NCI-H1930 (cell line): ENCODE measurements at places on chromosomes 4 and X.

DNA sequence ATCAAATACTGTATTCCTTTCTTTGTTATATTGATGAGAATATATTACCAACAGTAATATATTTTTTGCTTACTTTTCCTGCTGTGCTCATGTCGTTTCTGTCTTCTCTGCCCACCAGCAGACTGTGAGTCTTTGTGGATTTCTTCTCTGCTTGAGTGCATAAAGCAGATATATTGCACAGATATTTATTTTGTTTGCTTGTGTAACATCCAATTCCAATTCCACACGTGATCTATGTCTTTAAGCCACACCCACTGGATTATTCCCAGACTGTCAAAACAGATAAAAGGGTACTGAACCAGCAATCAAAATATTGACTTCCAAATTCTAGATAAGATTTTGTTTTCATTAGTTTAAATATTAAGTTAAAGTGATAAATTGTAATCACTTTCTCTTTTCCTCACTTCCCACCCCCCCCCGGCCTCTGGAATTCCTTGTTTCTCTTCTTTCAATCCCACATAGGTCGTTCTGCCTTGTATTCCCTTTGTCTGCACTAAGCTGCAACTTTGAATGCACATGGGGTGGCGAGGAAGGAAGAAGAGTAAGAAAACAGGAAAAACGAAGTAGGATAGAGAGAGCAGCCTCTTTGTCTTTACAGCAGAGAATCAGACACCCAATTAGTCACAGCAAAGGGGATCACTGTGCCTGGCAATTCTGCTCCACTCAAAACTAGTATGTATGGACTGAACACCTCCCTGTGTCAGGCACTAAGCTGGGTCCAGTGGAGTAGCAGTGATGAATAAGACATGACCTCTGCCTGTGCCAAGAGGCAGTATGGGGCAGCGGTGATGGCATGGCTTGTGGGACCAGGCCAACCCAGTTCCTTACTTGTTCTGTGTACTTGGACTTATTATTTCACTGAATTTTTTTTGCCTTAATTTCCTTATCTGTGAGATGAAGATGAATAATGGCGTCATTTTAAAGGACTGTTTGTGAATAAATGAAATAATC lies at the start of gene ADH1B:
TSS of gene ADH1B (minus strand) at position 161 of the 951 bp plus-strand sequence. CDS start at position 91, 70 bp downstream.
- DNase-seq: no peak

GRCh38 chr4:127778102-127778501 lies 4.0 kb upstream of the HSPA4L start:
- no peak for DNase-seq

DNA sequence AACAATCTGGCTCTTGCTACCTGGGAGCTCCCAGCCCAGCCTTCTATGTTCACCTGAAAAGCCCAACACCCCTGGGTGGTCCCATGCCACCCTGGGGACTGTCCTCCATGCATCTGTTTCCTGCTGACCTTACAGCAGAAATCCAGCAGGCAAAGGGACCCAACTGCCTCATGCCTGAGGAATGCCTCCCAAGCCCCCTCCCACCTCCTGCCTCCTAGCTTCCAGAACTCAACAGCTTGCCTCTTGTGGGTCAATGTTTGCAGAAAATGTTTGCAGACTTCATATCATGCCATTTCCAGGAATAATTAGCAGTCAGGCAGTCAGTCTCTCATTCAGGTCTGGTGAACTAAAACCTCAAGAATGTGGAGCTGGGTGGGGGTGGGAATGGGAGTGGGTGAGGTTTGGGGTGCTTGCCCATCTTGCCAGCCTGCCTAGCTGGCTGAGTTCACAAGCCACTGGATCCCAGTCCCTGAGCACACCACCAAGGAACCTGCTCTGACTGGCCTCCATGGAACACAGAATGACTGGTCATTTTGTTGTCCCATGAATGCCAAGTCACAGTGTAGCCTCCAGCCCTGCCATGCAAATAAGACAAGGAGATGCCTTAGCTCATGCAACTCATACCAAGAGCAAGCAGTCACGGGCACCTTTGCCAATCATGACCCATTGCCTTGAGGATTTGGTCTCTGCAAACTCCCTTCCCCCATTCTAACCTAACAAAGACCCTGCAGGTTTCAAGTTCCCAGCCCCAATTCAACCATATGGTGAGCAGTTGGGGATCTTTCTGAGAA lies 12.1 kb upstream of the PLAC1 start:
- no peak for DNase-seq

GRCh38 chr4:85854546-85854945 lies 379.6 kb downstream of the ARHGAP24 start:
- DNase-seq: no peak

- no peak for DNase-seq
Observed at GRCh38 chrX:47360423-47361179, 9.8 kb upstream of the ZNF157 start.
